Cardiac fibroblast (primary cell): ENCODE measurements at places on chromosomes 4 and X.

DNA sequence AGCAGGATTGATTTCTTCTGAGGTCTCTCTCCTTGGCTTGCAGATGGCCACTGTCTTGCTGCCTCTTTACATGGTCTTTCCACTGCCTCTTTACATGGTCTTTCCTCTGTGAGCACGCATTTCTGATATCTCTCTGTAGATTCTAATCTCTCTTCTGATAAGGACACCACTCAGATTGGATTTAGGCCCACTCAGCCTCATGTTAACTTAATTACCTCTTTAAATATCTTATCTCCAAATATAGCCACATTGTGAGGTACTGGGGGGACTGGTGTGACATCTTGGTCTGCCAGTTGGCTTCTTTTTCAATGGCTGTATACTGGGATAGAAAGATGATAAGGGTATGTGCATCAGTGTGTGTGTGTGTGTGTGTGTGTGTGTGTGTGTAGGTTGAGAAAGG lies 153.7 kb downstream of the AWAT2 start:
- no peak for DNase-seq

- DNase-seq = no peak
These were observed 13.9 kb downstream of the QDPR start for GRCh38 chr4:17497890-17498523.

- DNase-seq = no peak
These were observed 8.7 kb upstream of the PJA1 start for GRCh38 chrX:69173906-69174305.

DNA sequence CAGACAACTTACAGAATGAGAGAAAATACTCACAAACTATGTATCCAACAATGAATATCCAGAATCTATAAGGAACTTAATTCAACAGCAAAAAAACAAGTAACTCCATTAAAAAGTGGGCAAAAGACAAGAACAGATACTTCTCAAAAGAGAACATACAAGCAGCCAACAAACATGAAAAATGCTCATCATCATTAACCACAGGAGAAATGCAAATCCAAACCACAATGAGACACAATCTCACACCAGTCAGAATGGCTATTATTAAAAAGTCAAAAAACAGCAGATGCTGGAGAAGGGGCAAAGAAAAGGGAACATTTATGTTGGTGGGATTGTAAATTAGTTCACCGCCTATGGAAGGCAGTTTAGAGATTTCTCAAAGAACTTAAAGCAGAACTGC lies 150.3 kb downstream of the FGF16 start:
- peak; percentile 6 for DNase-seq

GRCh38 chrX:136847874-136848273 lies 32.7 kb downstream of the RBMX start:
- no peak for DNase-seq

DNA sequence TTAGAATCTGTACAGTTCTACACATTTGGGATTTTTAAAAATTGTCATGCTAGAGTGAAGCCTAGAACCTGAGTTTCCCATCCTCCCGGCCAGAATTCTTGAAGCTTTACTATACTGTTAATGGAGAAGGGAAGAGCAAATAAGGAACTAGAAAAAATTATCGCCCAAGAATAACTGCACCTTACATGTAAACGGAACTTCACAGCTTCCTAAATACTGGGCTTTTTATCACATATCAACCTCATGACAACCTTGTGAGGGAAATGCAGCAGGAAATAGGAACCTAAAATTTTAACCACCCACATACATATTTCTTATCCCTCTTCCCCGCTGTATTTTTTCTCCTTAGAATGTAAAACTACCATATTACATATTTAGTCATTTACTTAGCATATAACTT lies 19.3 kb downstream of the ARHGEF9 start:
- no peak for DNase-seq

- DNase-seq = no peak
These were observed 1.1 kb downstream of the UBE2D3 start for GRCh38 chr4:102826105-102826889.

DNA sequence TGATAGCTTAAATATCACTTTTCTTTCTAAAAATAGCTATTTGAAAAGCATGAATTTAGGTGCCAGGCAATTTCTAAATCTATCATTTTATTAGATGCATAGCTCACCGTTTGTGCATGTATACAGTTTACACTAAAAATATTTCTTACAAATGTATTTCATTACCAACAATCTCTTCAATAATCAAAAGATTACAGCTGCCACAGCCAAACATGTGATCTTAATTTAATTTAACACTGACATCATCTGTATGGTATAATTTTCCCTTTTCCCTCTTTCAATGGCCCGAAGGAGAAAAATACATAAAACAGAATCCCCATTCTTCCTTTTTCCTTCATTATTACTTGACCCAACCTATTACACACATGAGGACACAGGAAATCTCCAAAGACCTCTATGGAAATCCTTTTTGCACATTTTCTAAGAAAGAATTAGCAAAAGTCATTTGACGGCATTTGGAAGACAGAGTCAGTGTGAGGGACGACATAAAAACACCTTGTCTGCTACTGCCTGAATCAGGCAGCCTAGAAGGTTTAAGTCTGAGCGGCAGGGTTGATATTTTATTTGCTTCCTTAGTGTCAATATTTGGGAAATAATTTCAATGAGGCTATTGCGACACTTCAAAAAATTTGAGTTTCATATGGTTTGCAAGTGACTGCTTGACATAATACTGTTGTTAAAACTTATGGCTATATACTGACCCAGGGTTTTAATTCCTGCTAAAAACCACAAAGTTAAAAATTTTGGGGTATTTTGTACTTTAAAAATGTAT lies 111.2 kb downstream of the TTC29 start:
- no peak for DNase-seq

GRCh38 chrX:129717892-129718291 lies 20.9 kb upstream of the XPNPEP2 start:
- peak; percentile 66 for DNase-seq

- DNase-seq = no peak
These were observed 8.8 kb downstream of the ACSL1 start for GRCh38 chr4:184816962-184817361.

DNA sequence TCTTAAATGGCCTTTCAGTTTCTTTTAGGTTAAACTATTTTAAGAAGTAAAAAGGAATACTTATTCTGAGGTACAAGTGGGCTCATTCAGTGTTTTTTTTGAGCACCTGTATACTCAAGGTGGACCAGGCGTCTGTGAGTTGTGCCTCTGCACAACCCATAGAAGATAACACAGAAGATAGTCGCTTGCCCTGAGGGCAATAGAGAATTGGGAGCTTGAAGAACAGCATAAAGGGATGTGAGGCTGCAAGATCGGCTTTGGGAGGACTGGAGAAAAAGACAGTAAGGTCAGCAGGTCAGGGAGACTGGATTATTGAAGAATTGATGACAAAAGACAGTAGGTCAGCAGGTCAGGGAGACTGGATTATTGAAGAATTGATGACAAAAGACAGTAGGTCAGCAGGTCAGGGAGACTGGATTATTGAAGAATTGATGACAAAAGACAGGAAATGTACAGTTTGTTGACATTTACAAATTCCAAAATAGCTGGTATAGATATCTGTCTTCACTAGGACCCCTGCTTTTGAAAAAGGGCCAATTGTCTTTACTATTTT lies 3.1 kb downstream of the CPE start:
- no peak for DNase-seq

GRCh38 chr4:40355131-40355530 lies 20.0 kb downstream of the CHRNA9 start:
- DNase-seq = no peak

- DNase-seq = no peak
These were observed 2.4 kb downstream of the MORC4 start for GRCh38 chrX:106997611-106998010.

GRCh38 chrX:147679356-147680005 lies 232.2 kb upstream of the FMR1 start:
- no peak for DNase-seq

DNA sequence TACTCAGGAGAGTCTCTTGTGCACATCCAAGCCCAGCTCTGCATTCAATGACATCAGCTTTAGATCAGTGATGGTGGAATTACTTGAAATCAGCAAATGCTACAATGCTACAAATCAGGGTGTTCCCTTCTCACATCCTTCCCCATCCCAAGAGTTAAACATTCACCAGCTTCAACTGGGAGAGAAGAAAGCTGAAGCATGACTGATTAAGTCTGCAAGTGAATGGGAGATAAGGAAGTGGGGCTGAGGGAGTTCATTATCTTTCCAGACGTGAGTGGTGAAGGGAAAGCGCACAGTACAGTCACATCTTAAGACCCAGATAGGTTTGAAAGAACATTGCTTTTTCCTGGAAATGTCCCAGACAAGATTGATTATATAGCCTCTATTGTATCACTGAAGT lies 26.2 kb upstream of the MAP9 start:
- no peak for DNase-seq

DNA sequence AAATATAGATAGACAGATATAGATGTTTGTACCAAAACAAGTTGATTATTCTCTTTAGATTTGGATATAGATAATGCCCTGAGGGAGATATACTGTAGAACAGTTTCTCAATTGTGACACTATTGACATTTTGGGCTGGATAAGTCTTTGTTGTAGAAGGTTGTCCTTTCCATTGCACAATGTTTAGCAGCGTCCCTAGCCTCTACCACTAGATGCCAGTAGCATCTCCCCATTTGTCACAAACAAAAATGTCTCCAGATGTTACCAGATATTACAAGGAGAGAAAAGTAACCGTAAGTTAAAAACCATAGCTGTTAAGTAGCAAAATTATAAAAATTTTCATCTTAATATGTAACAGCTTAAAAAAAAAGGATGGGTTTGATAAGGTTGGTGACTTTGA lies 2595.3 kb downstream of the ARAP2 start:
- DNase-seq = peak; percentile 71

DNA sequence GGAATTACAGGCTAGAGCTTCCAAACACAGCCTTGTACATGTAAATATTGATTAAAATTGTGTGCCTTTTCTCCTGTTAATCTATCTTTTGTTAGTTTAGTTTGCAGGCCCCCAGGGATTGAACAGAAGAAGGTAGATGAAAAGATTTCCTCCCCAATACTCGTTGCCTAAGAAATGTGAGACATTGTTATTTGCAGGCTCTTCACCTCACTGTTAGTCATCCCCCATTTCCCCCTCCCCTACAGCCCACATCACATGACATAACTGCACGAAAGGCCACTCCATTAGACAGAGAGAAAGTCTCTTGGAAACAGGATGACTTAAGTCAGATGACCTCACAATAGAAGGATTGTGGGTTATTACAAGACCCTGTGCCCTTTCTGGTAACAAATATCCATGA lies 13.3 kb upstream of the MID1 start:
- DNase-seq = peak; percentile 91

DNA sequence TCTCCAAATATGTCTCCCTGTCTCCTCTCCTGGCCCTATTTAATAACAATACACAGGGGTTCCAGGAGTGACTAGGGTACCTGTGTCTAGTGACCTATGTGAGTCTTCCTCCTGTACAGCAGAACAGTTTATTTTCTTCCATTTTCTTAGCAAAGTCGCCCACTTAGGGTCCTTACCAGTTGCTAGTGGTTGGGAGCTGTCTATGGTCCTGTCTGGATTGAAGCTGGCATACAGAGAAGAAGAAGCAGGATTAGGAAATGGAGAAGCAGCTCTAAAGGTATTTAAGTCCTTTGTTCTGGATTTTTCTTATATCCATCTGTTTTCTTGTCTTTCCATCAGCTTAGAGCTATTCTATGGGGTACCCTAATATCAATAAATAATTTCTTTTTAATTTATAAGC lies 587.1 kb upstream of the CPEB2 start:
- peak; percentile 51 for DNase-seq

DNA sequence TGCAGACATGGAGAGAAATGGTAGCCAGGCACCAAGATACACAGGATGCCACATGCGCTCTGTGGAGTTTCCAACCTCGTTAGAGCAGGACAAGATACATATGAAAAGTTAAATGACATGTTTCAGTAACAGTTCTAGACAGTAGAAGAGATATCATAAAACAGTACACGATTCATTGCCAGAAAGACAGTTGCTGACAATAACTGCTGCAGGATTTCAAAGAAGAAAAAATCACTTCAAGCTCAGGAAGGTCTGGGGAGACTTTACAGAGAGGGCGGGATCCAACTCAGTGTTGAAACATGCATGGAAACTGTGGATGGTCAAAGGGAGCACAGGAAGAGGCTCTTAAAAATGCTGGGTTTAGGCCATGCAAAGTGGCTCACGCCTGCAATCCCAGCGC lies 31.0 kb downstream of the DCTD start:
- DNase-seq = no peak

DNA sequence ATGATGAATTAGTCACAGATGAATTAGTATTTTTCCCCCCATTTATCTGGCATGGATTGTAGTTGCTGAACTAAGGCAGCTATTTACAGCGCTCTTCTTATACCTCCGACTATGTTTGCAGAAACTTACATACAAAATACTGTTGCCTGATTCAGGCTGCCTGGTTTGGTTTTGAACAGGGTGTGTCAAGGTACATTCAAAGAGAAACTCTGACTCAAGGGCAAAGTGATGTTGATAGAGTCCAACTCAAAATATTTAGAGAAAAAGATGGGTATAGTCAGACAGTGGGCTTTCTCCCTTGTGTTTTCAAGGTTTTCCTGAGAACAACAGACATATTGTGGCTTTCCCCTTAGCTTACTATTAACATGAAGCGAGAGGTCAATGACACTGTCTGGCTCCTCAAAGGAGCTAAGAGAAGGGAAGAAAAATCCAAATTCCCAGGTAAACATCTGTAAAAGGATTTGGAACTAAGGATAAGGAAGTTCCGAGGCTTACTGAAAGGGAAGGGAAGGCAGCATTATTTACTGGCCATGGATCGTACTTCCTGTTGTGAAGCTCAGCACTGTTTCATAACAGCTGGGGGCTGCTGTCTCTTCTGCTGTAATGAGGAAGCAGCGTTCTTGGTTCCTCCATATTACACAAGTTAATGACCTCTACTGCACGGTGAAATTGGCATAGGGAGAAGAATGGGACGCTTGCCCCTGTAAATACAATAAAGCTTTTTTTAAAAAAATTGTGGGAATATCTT lies 30.9 kb downstream of the FAM9C start:
- DNase-seq = peak; percentile 53

DNA sequence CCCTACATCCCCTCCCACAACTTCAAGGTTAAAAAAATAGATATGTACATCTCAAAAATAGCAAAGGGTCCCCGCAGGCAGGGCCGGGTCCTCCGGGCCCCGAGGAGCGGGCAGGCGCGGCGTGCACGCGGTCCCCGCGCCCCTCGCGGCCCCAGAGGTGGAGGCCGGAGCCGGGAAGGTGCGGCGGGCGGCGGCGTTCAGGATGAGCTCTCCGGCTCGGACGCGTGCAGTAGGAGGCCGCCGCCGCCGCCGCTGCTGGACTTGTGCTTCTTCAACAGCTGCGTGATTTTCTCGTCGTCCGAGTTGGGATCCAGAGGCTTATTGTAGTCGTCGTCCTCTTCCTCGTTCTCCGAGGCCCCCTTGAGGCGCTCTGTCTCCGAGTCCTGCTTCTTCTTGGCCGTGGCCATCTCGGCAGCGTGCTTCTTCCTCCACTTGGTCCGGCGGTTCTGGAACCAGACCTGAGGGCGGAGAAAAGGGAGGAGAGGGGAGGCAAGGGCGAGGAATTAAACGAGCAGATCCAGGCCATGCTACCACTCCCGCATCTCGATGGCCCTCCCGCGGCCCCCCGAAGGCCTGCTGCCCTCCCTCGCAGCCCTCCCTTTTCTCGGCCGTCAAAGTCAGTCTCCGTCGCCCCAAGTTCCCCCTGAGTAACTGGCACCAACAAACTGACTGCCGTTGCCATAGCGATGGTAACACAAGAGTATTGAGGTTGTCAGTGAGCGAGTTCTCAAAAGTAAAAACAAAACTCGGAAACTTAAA lies 5.8 kb downstream of the NKX6-1 start:
- peak; percentile 29 for DNase-seq

- no peak for DNase-seq
These were observed 112.3 kb upstream of the LIMCH1 start for GRCh38 chr4:41425650-41426049.

GRCh38 chr4:144575181-144575580 lies 70.8 kb upstream of the HHIP start:
- peak; percentile 54 for DNase-seq
